ENCODE measurements at places on chromosomes 4 and X. TPM values are rescaled to one million over a fixed set of nuclear protein-coding genes. Genes with fewer than 3 reads are reported as not detected.

DNA sequence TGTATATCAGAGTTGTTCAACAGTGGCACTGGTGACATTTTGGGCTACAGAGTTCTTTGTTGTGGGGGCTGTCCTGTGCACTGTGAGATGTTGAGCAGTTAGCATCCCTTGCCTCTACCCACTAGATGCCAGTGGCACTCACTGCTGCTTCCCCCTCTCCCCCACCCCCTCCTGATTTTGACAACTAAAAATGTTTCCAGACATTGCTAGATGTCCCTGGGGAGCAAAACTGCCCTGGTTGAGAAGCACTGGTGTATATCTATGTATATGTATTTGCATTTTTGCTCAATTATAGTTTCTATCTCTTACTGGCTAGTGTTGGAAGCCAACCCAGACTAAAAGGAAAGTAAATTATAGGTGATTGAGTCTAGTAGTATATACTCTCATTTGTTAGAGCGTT lies 2.4 kb downstream of the TMEM131L start:
- DNase-seq = no peak

GRCh38 chr4:54643958-54644751 lies 13.6 kb upstream of the KIT start:
- DNase-seq = no peak

- no peak for DNase-seq
These were observed 376.5 kb upstream of the MAD2L1 start for GRCh38 chr4:120443116-120443515.

DNA sequence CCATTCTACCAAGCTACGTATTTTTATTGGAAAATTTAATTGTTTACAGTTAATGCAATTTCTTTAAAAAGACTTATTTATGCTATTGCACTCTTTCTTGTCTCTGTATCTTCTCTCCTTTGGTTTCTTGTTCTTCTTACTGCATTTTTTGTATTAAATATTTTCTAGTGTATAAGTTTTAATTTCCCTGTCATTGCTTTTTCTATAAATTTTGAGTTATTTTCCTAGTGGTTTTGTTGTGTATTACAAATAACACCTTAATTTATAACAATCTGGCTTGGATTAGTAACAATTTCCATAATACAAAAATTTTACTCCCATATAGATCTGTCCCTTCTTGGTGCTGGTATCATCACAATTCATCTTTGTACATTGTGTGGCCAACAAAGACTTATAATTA lies 303.5 kb upstream of the SPOCK3 start:
- no peak for DNase-seq

GRCh38 chr4:185764876-185765275 lies 47.1 kb downstream of the SORBS2 start:
- DNase-seq = no peak

- no peak for DNase-seq
These were observed 170.5 kb downstream of the SLC39A8 start for GRCh38 chr4:102174719-102175189.

The SPRY1 gene
- 197 TPM for total RNA-seq

The FANCB gene
- total RNA-seq = 1.8 TPM

All from ureter (tissue), 1 donor.